H1 (cell line): ENCODE measurements at places on chromosomes 6 and 20. TPM values are rescaled to one million over a fixed set of nuclear protein-coding genes. Genes with fewer than 3 reads are reported as not detected.
A peak's percentile ranks its signal among the peaks of the same experiment; 100 is the strongest.

DNA sequence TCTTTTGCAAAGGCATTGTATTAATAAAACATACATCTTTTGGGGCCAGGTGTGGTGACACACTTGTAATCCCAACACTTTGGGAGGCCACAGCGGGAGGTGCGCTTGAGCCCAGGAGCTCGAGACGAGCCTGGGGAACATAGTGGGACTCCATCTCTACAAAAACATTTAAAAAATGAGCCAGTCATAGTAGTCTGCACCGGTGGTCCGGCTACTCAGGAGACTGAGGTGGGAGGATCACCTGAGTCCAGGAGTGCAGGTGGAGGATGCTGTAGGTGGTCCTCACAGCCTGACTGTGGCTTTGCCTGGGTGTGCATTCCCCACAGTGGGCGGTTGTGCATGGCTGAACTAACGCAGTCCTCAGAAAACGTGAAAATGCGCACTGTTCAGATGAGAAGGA is 162.5 kb downstream of the DLL1 start:
- DNase-seq, result peak; percentile 19

DNA sequence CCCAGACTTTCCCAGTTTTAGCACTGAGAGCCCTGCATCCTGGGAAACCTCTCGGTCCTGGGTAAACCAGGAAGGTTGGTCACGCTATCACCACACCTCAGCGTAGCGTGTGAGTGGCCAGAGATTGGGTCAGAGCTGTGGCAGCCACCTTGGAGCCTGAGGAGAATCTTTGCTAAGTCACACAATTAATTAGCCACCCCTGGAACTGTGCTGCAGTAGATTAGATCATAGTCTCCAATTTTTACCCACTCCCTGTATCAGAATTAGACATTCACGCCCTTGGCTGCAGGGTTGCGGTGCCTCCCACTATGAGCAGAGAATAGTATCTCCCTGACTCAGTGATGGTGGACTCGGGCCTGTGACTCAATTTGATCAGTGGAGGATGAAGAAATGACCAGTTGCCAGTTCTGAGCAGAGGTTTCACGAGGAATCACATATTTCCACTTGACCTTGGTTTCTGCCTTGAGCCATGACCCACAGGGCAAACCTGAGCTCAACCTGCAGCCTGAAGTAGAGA is 6.0 kb upstream of the PTGIS start:
- no peak for DNase-seq

The DACT2 gene
- total RNA-seq, result 3.1 and 3.9 TPM in 2 replicates

- DNase-seq, result no peak
Measured at GRCh38 chr6:20565342-20565741, 31.1 kb downstream of the CDKAL1 start.

GRCh38 chr20:62355516-62355877 is 11.6 kb downstream of the LAMA5 start:
- no peak for DNase-seq

DNA sequence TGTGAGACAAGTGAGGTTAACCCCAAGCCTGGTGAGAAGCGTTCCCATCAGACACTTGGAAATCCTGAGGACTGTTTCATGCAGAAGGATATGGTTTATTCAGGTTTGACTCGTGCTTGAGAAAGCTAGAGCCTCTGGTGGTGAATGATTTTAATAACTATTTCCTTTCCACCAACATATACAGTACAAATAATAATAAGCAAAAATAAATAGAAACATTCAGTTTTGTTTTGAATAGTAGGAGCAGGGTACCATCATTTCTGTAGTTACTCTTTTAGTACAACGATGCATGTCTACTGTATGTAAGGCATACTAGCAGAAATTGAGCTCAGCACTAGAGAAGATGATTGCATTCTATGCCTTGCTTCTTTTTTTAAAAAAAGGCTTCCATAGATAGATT is 33.5 kb downstream of the PLG start:
- DNase-seq, result no peak

- DNase-seq, result no peak
Measured at GRCh38 chr6:30497714-30498113, 8.4 kb downstream of the HLA-E start.

GRCh38 chr6:30742316-30743098 is at the start of gene FLOT1:
Gene FLOT1 (minus strand): TSS chr6:30742687. CDS start chr6:30742189, 498 bp downstream.
- peak; percentile 97 for DNase-seq

The SUMO4 gene
- total RNA-seq, result 1.0 and 1.3 TPM in 2 replicates

The SEMG2 gene
- not detected in 2 replicates for total RNA-seq

The PROCR gene
- 19.5 and 21.3 TPM in 2 replicates for total RNA-seq

- DNase-seq, result no peak
Measured at GRCh38 chr6:150687508-150687907, 87.8 kb downstream of the PLEKHG1 start.

- no peak for DNase-seq
Measured at GRCh38 chr6:17397764-17398194, 4.4 kb downstream of the CAP2 start.

DNA sequence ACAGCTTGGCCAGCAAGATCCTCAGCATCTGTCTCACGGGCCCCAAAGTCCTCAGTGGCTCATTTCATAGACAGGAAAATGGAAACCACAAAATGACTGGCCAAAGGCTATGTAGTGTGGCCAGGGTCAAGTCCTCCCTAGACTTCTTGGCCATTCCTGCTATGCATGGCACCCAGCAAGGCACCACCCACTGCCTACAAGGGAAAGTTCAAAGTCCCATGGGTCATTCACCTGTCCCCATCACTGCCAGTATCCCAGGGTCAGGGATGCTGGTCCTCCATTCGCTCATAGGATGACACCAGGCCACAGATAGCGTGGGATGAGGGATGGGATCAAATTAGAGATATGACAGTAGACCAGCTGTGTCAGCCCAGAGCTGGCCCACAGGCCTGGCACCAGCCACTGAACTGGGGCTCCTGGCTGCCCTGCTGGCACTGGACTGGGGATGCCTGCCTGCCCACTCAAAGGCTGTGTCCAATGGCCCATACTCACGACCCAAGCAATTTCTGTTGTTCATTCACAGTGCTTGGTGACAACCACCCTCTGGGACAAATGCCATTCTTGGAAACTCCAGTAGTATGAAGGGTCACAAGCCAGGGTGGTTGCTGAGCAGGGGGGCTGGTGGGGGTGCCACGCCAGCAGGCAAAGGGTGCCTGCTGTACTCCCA is 11.6 kb downstream of the ADISSP start:
- no peak for DNase-seq

DNA sequence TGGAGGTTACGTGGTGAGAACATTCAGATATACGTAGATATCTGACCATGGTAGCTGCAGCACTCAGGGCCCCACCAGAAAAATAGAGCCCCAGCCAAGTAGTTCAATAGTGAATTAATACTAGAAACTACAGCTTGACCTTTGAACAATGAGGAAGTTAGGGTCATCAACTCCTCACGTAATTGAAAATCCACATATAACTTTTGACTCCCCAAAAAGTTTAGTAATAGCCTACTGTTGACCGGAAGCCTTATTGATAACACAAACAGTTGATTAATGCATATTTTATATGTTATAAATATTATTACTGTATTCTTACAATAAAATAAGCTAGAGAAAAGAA is 117.9 kb downstream of the SNX5 start:
- DNase-seq, result no peak

- no peak for DNase-seq
Measured at GRCh38 chr6:119978274-119978889, 628.8 kb upstream of the MAN1A1 start.

- no peak for DNase-seq
Measured at GRCh38 chr20:53463101-53463972, 130.3 kb downstream of the ZNF217 start.

- no peak for DNase-seq
Measured at GRCh38 chr6:88641178-88641903, 322.1 kb downstream of the RNGTT start.

DNA sequence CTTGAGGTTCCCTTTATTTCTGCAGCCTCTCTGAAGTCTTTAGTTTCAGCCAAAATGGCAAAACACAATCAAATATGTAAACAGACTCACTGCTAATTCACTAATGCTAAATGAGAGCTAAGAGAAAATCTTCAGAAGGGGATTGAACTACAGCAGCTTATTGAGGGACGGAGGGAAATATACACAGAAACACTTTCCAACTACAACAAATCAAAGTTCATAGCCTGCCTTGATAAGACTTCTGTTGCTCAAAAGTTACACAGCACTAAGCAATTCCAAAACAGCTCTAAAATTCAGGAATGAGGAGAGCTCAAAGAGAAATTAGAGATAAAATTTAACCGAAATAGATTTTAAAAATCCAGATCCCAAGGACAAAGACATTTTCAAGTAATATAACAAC is 1.7 kb downstream of the TCP11 start:
- DNase-seq, result no peak

GRCh38 chr6:149888659-149889058 is 9.3 kb downstream of the RAET1E start:
- DNase-seq, result no peak

The CST11 gene
- total RNA-seq, result not detected in 2 replicates

DNA sequence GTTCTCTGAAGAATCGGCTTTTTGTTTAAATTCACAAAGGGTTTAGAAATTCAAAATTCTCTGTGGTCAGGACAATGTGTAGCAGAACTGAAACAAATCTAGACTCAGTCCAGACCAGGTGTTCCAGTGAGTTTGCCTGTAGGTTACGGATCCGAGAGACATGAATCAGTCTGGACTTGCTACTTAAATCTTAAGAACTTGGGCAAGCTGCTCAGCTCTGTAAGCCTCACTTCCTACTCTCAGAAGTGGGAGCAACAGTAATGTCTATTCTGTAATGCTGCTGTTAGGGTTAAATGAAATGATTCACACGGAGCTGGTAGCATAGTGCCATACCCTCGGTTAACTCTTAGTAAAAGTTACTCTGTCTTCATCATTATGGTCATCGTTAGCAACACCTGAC is 37.7 kb downstream of the HECA start:
- DNase-seq, result no peak

- DNase-seq, result no peak
Measured at GRCh38 chr6:135046912-135047311, 7.7 kb downstream of the HBS1L start.

DNA sequence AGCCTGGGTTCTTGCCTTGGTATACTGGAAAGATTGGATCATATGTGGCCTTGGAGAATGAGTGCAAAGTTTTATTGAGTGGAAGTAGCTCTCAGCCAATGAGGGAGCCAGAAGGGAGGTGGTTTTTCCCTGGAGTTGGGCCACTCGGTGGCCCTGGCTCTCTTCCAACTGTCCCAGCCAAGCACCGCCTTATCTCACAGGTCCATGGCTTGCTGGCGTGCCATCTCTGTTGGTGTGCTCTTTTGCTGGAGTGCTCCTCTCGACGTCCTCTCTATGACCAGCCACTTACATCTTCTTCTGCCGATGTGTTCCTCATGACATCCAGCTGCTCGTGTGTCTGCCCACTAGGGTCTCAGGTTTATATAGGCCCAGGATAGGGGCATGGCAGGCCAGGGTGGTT is 505.9 kb upstream of the SYNCRIP start:
- no peak for DNase-seq

GRCh38 chr6:45473121-45473993 is 95.6 kb upstream of the SUPT3H start:
- DNase-seq, result no peak

- DNase-seq, result no peak
Measured at GRCh38 chr6:137033828-137034227, 10.9 kb downstream of the IL20RA start.

DNA sequence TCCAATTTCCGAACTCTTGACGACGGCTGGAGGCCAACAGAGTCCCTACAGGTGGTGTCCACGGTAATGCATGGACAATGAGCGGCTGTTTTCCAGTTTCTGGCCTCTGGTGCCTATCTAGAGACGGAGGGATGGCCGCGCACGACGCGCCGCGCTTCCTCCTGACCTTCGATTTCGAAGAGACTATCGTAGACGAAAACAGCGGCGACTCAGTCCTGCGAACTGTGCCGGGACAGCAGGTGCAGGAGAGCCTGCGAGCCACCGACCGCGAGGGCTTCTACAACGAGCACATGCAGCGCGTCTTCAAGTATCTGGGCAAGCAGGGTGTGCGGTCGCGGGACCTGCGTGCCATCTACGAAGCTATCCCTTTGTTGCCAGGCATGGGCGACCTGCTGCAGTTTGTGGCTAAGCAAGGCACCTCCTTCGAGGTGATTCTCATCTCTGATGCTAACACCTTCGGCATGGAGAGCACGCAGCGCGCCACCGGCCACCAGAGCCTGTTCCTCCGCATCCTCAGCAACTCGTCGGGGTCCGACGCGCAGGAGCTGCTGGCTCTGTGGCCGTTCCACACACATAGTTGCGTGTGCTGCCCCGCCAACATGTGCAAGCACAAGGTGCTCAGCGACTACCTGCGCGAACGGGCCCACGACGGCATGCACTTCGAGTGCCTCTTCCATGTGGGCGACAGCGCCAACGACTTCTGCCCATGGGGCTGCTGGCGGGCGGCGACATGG is 169.4 kb downstream of the CDK19 start:
- no peak for DNase-seq

The HLA-DPB1 gene
- total RNA-seq, result 32.3 and 37.8 TPM in 2 replicates

The SMAP1 gene
- 31.8 and 32.4 TPM in 2 replicates for total RNA-seq

The TPX2 gene
- 122 and 125 TPM in 2 replicates for total RNA-seq
